ENCODE measurements at places on chromosomes 1 and 21.

DNA sequence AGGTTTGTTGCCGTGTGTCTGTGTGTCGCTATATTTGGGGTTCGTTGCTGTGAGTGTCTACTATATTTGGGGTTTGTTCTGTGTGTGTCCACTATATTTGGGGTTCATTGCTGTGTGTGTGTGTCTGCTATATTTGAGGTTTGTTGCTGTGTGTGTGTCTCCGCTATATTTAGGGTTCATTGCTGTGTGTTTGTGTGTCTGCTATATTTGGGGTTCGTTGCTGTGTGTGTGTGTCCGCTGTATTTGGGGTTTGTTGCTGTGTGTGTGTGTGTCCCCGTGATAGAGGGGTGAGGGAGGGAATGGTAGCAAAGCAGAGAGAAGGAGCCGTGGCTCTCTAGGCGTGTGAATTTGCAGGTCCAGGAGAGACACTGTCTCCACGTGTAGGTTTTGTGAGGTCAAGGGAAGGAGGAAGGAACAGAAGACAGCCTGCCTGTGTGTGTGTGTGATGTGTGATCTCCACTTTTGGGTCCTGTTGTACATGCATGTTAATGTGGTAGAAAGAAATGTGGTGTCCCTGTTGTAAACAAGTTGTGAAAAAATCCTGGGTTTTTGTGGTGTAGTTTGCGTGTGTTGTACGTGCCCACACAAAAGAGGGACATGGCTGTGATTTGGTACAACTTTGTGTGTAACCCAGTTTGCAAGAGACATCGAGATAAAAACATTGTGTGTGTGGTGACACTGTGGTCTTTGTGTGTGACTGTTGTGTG, 56.3 kb upstream of the ECE1 start:
- DNase-seq, result peak; percentile 20

GRCh38 chr1:55180075-55180670, 35.0 kb downstream of the USP24 start:
- no peak for DNase-seq

GRCh38 chr1:231355171-231355570, 17.1 kb downstream of the SPRTN start:
- no peak for DNase-seq

- DNase-seq, result peak; percentile 61
Measured at GRCh38 chr1:43366179-43366578, 1.6 kb downstream of the ELOVL1 start.

DNA sequence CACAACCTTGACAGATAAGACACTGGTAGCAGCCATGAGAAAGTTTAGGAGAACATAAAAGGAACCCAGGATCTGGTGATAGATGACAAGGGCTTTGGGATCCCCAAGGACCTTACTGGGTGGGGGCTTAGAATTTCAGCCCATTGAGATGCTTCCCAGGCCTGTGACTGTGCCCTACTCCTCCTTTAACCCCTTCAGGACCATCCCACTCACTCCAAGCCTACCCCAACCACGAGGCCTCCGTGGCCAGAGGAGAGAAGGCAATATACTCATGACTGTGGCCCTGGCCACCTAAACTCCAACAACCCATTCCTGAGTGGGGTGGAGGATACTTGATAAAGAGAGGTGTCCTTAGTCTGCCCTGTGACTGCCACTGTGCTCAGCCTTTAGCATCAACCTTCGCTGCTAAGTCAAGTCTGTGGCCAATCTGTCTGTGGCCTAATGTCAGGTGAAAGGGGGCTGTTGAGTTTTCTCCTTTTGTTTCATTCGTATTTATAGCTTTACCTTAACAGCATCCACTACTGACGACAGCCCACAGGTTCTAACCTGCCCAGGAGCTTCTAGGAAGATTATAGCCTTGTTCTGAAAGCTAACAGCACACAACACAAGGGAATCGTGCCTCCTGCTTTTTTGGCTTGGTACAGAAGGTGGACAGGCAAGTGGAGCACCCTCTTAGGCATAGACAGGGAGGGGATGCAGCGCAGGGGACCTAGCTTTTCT, 16.9 kb upstream of the BCAR3 start:
- DNase-seq, result no peak

GRCh38 chr1:89832496-89833127, 11.8 kb downstream of the LRRC8D start:
- DNase-seq, result no peak

All from DMS53 (cell line).